Hematopoietic multipotent progenitor cell treated with erythropoietin and hydrocortisone succinate and interleukin-3 and kit ligand, for 4 days (in vitro differentiated cells): ENCODE measurements at places on chromosomes 6 and 20.

- DNase-seq = no peak
Measured at GRCh38 chr6:160300076-160300695, 41.6 kb upstream of the SLC22A2 start.

GRCh38 chr6:4084444-4085331 is 5.8 kb upstream of the FAM217A start:
- no peak for DNase-seq

- DNase-seq = no peak
Measured at GRCh38 chr6:51466427-51466826, 621.0 kb downstream of the PKHD1 start.

DNA sequence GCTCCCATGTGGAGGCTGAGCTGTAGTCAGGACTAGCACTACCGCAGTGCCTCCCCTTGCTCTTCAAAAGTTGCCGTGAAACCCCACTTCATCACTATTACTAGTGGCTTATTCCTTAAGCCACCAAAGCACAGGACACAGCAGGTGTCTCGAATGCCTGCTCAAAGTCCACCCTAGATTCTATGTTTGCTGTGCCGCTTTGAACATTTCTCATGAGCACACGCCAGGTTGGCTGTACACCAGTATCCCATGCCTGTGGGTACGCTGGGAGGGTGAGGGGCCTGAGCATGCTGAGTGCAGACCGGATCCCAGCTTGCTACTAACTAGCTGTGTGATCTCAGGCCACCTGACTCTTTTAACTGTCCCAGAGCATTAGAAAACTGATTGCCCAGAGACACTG is 335.8 kb upstream of the QKI start:
- DNase-seq = no peak

- DNase-seq = no peak
Measured at GRCh38 chr20:44688053-44688625, 27.0 kb upstream of the CCN5 start.
